Activated T-helper 2 cell treated with anti-CD3 and anti-CD28 coated beads, Interferon-gamma antibody, Interleukin-2, Interleukin-4, amounts not matched to agents 10 μg/mL and 5 μg/mL and 100 μg/mL, durations not matched to agents 14 hours and 24 hours and 36 hours (primary cell): ENCODE measurements at places on chromosomes 4 and X. TPM values are rescaled to one million over a fixed set of nuclear protein-coding genes. Genes with fewer than 3 reads are reported as not detected.

NR3C2 gene
- 0.21 and 0.32 TPM in 2 replicates for total RNA-seq

NWD2 gene
- not detected in 2 replicates for total RNA-seq

- DNase-seq = no peak
- no peak overlapping the region for H3K4me3 ChIP-seq
- no peaks in the 10 kb centered on the region for H3K27me3 ChIP-seq
- no peak overlapping the region for H3K27ac ChIP-seq
- no peaks in the 10 kb centered on the region for H3K36me3 ChIP-seq
Measured at GRCh38 chr4:62087706-62088105, 887.6 kb downstream of the ADGRL3 start.

DNA sequence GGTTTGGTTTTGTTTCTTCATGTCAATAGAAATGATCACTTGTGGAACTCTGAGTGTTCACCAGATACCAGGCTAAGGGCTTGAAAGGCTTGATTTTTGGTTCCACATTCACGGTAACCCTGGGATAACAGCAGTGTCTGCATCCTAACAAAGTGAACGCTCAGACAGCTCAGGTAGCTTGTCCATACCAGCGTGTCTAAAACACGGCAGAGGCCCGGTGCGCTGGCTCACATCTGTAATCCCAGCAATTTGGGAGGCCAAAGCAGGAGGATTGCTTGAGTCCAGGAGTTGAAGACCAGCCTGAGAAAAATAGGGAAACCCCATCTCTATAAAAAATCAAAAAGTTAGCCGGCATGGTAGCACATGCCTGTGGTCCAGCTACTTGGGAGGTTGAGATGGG, 49.0 kb downstream of the HTRA3 start:
- no peaks in the 10 kb centered on the region for H3K36me3 ChIP-seq
- no peak overlapping the region for H3K27ac ChIP-seq
- no peaks in the 10 kb centered on the region for H3K27me3 ChIP-seq
- no peaks in the 10 kb centered on the region for H3K4me1 ChIP-seq
- H3K4me3 ChIP-seq = no peak overlapping the region

- peak overlapping the region; percentile 89 for H3K27ac ChIP-seq
- H3K36me3 ChIP-seq = no peaks in the 10 kb centered on the region
- no peak overlapping the region for H3K4me3 ChIP-seq
- H3K4me1 ChIP-seq = peaks cover 11% of the 10 kb centered on the region
- H3K27me3 ChIP-seq = no peaks in the 10 kb centered on the region
Measured at GRCh38 chr4:40046311-40046980, 10.2 kb upstream of the N4BP2 start.

DNA sequence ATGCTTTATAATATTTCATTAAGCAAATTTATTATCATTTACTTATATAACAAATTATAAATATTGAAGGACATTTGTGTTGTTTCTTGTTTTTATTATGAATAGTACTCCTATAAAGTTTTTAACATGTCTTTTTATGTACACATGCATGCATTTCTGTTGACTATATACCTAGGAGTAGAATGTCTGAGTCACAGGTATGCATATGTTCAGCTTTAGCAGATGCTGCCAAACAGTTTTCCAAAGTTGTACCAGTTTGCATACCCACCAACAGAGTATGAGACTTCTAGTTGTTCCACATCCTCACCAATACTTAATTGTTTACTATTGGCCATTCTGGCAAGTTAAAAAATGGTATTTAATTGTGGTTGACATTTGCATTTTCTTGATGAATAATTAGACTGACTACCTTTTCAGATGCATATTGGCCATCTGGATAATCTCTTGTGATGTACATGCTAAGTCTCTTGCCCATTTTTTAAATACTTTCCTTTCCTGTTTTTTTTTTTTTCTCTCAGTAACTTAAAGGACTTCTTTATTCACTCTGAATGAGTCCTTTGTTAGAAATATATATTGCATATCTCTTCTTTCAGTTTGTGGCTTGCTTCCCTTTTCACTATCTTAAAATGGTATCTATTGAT, 132.2 kb upstream of the TRIM2 start:
- no peaks in the 10 kb centered on the region for H3K36me3 ChIP-seq
- DNase-seq = no peak
- H3K4me1 ChIP-seq = no peaks in the 10 kb centered on the region
- H3K4me3 ChIP-seq = no peak overlapping the region
- H3K27ac ChIP-seq = no peak overlapping the region

DNA sequence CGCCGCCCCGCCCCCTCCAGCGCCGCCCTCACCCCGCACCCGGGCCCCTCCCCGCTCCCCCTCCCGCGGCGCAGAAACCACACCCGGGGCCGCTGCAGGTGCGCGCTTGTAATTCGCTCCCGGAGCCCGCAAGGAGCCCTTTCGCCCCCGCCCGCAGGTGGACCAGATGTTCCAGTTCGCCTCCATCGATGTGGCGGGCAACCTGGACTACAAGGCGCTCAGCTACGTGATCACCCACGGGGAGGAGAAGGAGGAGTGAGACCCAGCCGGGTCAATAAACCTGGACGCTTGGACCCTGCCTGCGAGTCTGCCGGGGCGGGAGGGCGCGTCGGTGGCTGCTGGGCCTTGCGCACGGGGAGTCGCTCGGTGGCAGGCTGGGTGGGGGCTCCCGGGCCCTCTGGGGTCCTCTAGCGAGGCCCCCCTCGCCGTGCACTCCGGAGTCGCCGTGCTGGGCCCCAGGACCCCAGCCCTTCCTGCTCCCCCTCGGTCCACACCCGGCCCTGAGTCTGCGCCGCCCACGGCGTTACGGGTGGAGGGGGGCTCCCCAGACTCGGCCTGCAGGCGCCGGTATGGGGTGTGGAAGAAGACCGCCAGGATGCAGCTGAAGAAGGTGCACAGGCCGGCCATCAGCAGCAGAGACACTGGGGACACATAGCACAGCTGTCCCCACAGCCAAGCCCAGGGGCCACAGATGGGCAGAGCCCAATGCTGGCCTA, 7.1 kb downstream of the SLC49A3 start:
- H3K27ac ChIP-seq = no peak overlapping the region
- no peaks in the 10 kb centered on the region for H3K36me3 ChIP-seq
- H3K27me3 ChIP-seq = no peaks in the 10 kb centered on the region
- no peak overlapping the region for H3K4me3 ChIP-seq
- no peak for DNase-seq

DNA sequence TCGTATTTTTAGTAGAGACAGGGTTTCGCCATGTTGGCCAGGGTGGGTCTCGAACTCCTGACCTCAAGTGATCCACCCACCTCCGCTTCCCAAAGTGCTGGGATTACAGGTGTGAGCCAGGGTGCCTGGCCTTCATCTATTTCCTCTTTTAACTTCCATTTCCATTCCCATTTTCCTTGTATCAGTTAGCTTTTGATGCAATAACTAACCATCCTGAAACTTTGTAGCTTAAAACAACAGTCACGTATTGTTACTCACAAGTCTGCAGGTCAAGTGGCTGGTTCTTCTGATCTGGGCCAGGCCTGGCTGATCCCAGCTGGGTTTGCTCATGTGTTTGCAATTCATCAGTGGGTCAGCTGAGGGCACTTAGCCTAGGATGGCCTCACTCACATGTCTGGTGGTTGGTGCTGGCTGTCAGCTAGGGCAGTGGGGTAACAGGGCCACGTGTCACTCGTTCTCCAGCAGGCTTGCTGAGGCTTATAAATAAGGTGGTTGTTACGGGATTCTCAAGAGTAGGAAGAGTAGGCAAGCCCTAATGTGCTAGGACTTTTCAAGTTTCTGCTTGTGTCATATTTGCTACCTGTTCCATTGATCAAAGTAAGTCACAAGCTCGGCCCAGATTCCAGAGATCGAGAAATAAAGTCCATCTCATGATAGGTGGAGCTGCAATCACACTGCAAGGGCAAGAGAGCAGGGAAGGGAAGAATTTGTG, 88.2 kb downstream of the SOWAHB start:
- H3K27me3 ChIP-seq = no peaks in the 10 kb centered on the region
- H3K27ac ChIP-seq = no peak overlapping the region
- no peaks in the 10 kb centered on the region for H3K36me3 ChIP-seq
- H3K4me1 ChIP-seq = no peaks in the 10 kb centered on the region
- DNase-seq = no peak

- no peaks in the 10 kb centered on the region for H3K4me1 ChIP-seq
- no peak overlapping the region for H3K27ac ChIP-seq
- no peak for DNase-seq
- H3K27me3 ChIP-seq = no peaks in the 10 kb centered on the region
- H3K4me3 ChIP-seq = no peak overlapping the region
Measured at GRCh38 chr4:22942920-22943559, 250.3 kb downstream of the GBA3 start.

DNA sequence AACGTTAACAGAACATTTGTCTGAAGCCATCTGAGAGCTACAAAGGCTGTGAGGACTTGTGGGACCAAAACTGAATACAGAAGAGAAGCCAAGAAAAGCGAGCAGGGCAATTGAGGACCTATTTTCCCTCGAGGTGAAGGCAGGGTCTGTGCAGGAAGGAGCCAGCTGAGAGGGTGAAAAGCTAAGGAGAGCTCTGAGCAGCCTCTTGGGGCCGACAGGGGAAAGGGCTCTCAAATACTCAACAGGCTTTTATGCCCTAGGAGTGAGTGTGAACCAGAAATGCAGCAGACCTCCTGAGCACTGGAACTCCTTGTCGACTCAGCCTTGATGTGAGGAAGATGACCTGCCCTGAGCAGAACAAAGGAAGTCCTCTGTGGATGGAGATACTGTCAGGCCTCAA, 54.2 kb downstream of the C4orf50 start:
- no peaks in the 10 kb centered on the region for H3K36me3 ChIP-seq
- H3K27ac ChIP-seq = no peak overlapping the region
- no peaks in the 10 kb centered on the region for H3K4me1 ChIP-seq
- H3K27me3 ChIP-seq = no peaks in the 10 kb centered on the region
- DNase-seq = no peak

DNA sequence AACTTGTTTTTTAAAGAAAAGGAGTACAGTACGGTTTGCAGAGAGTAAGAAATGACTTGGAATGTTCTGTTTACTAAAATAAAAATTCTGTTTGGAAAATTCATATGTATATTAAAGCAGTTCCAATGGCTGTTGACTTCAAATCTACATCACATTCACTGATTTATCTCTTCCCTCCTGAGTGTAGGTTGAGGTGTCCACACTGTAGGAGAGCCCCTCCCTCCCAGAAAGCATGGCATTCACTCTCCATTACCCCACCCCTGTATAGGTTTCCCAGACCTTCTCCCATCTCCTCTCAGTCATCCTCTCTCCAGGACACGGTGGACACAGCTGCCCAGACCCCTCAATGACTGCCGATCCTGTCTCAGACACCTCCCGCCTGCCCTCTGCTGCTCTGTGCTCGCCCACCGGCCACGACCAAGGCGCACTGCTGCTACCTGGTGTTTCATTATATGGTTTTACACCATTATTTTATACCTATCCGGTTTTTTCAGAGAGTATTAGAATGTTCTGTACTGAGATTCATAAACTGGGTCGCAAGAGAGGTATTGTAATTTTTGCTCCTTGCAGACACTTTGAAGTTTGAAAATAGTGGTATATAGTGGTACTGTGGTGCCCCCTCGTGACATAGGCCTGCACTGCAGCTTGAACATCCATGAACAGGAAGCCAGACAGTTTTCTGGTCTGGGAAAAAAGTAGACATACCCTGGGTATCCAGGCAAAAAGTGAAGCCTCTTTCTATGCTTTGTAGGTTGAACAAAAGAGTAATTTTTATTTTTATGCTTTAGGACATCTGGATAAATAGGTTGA, 38.8 kb upstream of the BEX4 start:
- no peaks in the 10 kb centered on the region for H3K36me3 ChIP-seq
- no peak overlapping the region for H3K4me3 ChIP-seq
- H3K27me3 ChIP-seq = peaks cover 5% of the 10 kb centered on the region
- no peak overlapping the region for H3K27ac ChIP-seq
- DNase-seq = peak; percentile 16
- H3K4me1 ChIP-seq = peaks cover 3% of the 10 kb centered on the region

DNA sequence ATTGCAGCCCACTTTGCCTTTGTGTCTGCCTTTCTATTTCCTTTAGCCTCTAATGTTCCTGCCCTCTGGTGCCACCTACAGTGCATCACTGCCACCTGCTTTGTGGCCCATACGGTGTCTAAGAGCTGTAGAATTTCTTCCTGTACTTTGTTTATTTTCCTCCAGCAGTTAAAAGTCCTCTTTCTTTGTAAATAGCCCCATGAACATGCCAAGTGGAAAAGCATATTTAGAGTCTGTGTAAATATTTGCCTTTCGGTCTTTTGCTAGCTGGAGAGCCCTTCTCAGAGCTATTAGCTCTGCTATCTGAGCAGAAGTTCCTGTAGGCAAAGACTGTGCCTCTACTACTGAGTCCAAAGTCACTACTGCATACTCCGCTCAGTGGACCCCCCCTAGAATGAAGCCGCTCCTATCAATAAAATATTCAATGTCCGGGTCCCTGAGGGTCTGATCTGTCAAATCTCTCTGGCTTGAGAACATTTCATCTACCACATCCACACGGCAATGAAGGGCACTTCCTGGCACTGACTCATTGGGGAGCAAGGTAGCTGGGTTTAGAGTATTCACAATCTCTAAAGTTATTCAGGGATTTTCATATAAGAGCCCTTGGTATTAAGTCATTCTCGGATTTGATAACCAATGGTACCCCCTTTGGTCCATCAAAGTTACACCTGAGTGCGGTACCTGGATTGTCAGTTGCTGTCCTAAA, 36.3 kb downstream of the SULT1E1 start:
- no peaks in the 10 kb centered on the region for H3K27me3 ChIP-seq
- peak; percentile 28 for DNase-seq
- H3K4me3 ChIP-seq = no peak overlapping the region
- H3K36me3 ChIP-seq = no peaks in the 10 kb centered on the region
- H3K4me1 ChIP-seq = no peaks in the 10 kb centered on the region
- no peak overlapping the region for H3K27ac ChIP-seq

DNA sequence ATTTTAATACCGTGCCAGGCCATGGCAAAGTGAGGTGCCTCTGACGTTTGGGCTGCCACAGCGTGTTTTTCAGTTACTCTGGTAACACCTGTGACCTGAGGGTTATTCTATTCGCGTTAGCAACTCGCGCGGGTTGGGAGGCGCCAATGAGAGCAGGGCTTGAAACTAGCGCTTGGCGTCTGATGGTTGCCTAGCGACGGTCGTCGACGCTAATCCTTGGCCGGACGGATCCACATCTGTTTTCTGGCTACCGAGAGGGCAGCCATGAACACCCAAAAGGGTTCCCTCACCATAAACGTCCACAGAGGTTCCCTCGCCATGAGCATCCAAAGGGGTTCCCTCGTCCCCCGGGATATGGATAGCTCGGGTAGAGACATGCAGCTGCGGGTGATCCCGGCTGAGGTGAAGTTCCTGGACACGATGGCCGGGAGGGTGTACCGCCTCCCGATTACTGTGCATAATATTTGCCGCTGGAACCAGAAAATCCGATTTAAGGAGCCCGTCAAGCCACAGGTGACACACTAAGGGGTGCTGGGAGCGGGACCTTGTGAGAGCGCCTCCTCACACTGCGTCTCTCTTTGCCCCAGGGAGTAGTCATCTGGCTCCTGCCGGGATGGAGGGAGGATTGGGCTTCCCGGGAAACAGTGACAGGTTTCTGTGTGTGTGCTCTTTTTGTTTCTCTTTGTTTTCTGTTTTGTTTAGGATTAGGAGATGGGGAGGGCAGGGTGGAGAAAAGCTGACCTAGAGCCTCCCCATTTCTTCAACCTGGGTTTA, at the start of gene CFAP47:
TSS of gene CFAP47 (plus strand) at position 199 of the 774 bp plus-strand sequence. CDS start at position 265, 66 bp downstream.
- no peaks in the 10 kb centered on the region for H3K27me3 ChIP-seq
- no peaks in the 10 kb centered on the region for H3K4me1 ChIP-seq
- DNase-seq = no peak
